NCI-H510A treated with DMSO at 0.1 percent for 48 hours (cell line): ENCODE measurements at places on chromosomes 16 and 17.

DNA sequence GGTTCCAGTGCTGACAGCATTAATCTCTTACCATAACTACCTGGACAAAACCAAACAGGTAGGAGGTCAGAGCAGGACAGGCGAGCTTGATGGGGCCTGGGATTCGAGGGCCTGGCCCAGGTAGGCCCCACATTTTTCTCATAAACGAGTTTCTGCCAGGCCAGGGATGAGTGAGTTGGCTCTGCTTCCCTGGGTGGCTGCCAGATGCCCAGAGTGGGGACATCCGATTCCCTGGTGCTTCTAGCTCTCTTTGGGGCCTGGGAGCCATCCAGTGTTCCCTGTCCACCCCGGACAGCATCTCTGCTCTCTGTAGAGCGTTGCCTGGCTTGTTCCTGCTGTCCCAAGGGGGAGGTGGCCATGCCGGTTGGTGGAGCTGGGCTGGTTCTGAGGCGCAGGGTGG is 25.1 kb downstream of the TSC2 start:
- DNase-seq, result no peak

GRCh38 chr17:78764871-78765270 is 17.2 kb downstream of the CYTH1 start:
- no peak for DNase-seq

DNA sequence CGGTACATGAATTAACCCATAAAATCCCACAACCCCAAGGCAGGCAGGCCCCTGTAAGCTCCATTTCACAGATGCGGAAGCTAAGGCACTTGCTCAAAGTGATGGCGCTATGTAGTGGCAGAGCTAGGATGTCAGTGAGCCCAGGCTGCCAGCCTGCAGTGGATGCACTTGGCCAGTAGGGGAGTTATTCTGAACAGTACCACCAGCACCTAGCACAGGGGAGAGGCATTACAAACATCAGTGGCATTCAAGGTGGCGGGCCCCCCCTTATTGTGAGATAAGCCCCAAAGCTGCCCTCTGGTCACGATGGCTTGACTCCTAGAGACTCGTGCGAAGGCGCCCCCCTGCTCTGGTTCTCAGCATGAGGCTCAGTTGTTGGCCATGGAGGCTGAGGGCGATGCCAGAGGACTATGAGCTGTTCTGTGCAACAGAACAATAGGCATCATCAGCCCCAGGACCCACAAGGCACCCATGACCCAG is 33.8 kb downstream of the GTF3C1 start:
- peak; percentile 17 for DNase-seq

DNA sequence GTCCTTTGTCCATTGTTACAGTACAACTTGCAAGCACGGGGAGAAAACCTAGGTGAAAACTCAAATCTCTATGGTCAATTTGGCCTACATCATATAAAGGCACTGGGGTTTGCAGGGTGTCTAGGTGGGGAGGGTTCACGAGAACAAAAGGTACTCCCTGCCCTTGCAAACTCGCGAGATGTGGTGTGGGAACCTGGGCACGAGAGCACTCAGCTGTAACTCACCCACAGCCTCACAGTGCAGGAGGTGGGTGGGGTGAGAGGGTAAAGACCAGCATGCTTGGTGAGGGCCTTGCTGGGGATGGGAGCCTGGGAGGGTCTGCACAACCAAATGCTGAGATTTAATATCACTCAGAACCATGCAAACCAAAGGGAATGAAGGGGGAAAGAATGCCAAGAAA is 18.4 kb upstream of the ZNF594 start:
- DNase-seq, result no peak

DNA sequence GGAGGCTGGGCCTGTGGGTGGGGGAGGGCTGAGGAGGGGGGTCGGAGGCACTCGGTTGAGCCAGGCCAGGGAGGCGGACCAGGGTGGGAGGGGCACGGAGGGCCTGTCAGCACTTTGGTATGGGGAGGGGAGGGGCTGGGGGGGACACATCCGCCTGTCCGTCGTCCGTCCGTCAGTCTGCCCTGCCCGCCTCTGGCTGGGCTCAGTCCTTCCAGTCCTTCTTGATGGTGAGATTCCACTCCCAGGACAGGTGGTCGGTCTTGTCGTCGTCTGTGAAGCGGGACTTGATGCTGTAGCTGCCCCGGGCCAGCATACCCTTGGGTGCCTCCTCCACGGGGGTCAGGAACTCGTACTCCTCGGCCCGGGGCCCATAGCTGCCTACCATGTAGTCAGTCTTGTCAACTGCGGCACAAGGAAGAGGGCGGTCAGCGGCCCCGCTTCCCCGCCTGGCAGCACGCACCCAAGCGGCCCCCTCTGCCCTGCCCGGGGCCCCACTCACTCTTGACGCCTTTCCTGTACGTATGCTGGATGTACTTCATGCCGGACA is 2.4 kb downstream of the ARHGDIA start:
- DNase-seq, result no peak

DNA sequence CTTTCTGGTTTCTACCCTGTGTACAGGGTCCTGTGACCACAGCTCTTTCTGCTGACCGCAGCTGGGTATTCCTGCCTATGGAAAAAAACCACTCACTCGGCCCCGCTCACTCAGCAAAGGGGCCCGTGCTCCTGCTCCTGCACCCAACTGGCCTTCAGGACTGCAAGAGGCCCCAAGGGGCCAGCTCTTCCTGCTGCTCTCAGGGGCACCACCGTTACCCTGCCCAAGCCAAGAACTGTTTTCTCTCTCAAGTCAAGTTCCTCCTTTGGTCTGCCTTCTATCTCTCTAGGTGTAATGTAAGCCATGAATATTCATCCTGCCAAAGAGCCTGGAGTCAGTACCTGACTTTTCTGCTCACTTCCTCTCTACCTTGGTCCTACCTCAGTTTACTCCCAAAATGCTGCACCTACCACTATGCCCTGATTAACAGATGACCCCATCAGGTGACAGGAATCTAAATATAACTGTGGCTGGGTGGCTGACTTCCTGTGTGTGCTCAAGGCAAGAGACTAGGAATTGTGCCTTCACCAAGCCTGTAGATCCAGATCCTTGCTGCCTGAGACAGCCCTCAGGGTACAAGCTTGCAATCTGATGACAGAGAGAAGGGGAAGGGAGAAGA is 20.4 kb upstream of the SCIMP start:
- no peak for DNase-seq

- no peak for DNase-seq
Measured at GRCh38 chr17:29659155-29659554, 36.4 kb upstream of the CORO6 start.

- no peak for DNase-seq
Measured at GRCh38 chr17:75757086-75757681, 7.8 kb downstream of the GALK1 start.

DNA sequence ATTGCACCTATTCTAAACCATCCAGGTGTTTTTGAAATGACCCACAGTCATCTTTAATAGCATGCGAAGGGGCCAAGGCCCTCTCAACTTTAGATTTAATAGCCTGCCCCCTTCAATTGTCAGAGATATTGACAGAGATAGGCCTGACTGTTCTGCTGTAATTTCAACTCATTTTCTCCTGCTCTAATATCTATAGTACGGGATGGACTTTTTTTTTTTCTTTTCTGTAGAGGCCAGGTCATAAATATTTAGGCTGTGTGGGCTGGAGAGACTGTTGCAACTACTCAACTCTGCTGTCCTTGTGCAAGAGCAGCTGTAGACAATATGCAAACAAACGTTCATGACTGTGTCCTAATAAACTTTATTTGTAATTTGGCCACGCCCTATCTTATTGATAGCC is 24.7 kb upstream of the KRT20 start:
- DNase-seq, result peak; percentile 27
